ENCODE measurements at places on chromosomes 1 and 21.

DNA sequence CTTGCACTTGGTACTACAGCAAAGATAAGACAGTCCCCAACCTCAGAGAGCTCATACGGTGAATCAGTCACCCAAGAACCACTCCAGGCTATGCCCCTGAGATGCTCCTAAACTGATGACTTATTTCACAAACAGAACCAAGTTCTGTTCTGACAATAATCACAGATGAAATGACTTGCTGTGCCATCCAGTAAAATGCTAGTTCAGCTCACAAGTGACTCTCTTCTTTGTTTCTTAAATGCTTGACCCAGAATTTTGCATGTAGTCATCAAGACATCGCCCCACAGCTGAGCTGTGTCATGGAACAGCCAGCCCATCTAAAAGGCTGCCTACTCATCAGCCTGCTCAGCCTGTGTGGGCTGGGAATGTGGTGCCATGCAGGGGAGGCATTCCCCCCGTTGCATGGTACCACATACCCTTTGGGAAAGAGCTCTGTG is 6.1 kb upstream of the SLC19A2 start:
- DNase-seq: no peak

DNA sequence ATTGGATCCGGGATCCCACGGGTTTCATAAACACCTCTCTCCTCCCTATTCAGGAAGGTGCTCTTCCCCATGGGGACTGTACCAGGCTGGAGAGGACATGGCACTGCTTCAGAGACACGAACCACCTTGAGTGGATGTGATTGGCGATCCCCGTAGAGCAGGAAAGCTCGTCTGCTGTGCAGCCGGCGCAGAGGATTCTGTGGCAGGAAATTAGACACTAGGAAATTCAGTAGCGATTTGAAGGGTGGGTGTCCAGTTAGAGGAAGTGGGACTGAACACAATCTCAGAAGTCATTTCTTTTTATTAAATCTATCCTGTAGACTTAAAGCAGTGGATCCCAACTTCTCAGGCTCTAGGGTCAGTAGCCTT is 767 bp downstream of the PDIK1L start:
- no peak for DNase-seq

DNA sequence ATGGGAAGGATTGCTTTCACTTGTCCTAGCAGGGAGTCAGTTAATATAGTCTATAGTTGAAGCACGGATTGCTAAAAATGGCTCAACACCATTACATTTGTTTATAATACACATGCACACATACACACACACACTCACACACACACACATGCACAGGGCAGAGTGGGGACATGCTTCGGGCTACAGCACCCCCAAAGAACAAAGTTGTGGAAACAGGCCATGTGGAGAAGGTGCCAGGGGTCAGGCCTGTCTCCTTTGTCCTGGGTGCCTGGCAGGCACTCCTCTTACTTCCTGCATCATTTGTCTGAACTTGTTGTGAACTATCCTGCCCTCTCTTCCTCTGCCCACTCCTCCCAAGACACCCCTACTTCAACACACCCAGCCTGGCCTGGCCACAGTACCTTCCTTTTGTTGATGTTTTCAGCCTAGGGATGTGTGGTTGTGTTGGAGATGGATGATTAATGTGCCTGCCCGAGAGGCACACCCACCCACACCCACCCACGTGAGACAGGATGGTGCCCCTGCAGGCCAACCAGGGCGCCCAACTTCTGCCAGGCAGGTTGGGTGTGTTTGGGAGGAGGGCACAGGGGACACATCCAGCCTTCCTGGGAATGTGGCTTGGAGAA is 17.5 kb downstream of the RASSF5 start:
- DNase-seq: no peak

- no peak for DNase-seq
Measured at GRCh38 chr1:219650880-219651279, 38.0 kb upstream of the ZC3H11B start.

DNA sequence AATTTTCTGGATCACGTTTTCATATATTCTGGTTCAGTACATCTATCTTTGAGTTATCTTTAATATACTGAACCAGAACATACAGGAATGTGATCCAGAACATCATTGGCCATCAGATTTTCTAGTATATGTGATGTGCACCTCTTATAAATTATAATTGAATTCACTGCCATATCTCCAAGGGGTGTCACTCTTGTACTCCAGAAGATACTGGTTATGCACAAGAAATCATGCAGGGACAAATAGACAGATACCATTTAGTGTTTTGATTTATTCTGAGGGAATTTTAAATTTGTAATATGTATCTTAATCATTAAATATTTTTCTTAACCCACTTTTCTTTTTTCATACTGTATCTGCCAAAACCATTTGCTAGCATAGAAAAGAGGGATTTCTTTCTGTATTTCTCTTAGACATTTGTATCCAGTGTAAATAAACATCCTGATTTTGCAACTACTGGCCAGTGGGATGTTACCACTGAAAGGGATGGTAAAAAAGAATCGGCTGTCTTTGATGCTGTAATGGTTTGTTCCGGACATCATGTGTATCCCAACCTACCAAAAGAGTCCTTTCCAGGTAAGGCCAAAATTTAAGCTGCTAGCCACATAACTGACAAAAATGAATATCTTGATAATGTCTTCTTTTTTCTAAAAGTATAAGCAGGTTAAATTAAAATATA is 16.7 kb downstream of the FMO3 start:
- no peak for DNase-seq

DNA sequence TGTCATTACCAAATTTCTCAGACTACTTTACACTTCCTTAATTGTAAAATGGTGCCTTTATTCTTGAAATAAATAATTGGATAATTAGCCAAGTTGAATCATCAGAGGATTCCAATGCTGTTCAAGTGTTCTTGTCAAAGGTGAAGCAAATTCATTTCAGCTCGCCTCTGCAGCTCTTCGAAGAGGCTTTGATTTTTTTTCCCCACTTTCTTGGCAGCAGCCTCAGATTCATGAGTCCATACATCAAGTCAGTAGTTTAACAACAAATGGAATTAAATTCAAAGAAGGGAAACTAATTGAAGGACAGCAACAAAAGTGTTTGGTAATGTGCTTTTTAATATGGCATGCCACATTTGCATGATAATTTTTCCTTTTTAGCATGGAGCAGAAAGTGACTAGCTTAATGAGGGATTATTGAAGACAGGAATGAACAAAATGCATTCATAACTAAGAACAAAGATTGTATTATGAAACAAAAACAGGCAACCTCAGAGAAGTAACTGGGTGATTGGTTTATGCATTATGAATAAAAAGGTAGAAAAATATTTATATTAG is 239.0 kb downstream of the USH2A start:
- DNase-seq: no peak

DNA sequence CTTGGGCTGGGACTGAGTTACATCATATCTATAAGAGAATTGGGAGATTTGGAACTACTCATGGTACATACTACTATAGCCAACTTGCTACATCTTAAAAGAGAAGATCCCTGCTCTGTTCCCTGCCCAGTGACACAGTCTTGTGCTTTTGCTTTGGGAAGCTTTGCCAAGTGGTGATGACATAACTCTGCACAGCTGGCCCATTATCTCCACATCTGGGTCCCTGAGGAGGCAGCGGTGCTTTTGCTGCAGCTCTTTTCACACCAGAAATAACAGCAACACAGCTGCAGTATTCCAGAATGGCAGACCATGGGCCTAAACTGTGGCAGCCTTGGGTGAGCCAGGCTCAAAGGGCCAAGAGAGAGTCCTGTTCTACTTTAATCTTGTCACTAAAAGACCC is 296.0 kb downstream of the HHAT start:
- no peak for DNase-seq

DNA sequence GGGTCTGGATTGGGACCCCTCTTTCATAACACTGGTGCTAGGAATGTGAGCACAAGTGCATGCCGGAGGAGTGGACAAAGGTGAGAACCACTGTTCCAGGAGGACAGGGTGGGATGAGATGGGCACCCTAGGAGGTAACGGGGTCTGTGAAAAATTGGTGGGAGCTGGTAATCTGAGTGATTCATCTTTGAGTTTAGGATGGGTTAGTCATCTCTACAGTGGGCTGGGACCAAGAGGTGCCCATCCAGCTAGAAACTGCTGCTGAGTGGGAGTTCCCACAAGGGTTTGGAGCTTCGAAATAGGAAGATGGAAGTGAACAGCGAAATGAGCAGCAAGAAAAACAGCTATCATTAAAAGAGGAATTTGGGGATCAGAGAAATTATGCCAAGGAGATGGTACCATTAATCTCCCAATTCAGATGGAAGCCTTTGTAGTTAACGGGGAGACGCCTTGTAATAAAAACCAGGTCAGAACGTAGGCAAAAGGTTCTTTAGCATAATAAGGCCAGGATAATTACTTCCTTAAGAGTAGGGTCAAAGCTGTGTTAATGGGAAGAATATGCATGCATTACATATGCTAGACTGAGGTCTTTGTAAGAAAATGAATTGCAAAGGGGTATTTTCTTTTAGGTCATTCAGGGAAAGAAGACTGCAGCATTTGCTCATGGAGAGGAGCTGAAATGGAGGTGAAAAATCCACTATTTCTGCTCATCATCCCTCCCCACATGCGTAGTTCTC is 55.5 kb downstream of the OLFML3 start:
- no peak for DNase-seq

GRCh38 chr1:111505641-111506119 is 2.2 kb upstream of the ADORA3 start:
- DNase-seq: no peak

Data from Right ventricle myocardium inferior (tissue), 1 donor.